ENCODE measurements at places on chromosomes 2 and 18.

DNA sequence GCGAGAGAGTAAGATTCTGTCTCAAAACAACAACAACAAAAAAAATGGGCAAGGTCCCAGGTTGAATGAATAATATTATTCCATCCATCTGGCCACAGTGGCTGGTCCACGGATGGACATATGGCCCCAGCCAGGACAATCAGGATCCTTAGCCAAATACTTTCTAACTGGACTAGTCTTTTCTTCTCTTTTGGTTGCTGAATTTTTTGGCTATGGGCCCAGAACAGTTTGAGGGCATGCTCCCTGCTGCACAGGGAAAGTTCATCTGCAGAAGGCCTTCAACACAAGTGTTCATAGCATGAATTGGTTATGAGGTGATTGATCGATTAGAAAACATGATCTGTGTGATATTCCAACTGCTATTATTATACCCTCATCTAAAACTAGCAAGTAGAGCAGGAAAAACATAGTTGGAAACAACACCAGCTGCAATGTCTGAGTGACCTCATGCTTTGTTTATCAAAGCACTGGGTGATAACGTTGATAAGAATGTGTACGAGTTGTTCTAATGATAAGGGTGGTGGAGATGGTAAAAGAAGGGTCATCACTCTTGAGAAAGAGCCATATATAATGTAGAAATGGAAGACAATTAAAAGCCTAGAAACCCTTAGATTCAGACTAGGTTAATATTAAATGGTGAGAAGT lies 47.8 kb upstream of the RNF103 start:
- H3K4me1 ChIP-seq, result no peaks in the 10 kb centered on the region
- no peaks in the 10 kb centered on the region for H3K36me3 ChIP-seq
- DNase-seq, result no peak
- no peaks in the 10 kb centered on the region for H3K27me3 ChIP-seq
- no peak overlapping the region for H3K4me3 ChIP-seq

GRCh38 chr2:233114421-233114861 lies 54.3 kb downstream of the INPP5D start:
- H3K27me3 ChIP-seq, result no peaks in the 10 kb centered on the region
- peak overlapping the region; percentile 51 for H3K4me3 ChIP-seq
- H3K36me3 ChIP-seq, result peaks cover 44% of the 10 kb centered on the region
- peak overlapping the region; percentile 95 for H3K27ac ChIP-seq
- peaks cover 72% of the 10 kb centered on the region for H3K4me1 ChIP-seq

- no peak overlapping the region for H3K4me3 ChIP-seq
- peaks cover 4% of the 10 kb centered on the region for H3K36me3 ChIP-seq
- H3K4me1 ChIP-seq, result no peaks in the 10 kb centered on the region
- no peak for DNase-seq
- no peaks in the 10 kb centered on the region for H3K27me3 ChIP-seq
These were observed 5.6 kb downstream of the FBXO36 start for GRCh38 chr2:229927817-229928321.

DNA sequence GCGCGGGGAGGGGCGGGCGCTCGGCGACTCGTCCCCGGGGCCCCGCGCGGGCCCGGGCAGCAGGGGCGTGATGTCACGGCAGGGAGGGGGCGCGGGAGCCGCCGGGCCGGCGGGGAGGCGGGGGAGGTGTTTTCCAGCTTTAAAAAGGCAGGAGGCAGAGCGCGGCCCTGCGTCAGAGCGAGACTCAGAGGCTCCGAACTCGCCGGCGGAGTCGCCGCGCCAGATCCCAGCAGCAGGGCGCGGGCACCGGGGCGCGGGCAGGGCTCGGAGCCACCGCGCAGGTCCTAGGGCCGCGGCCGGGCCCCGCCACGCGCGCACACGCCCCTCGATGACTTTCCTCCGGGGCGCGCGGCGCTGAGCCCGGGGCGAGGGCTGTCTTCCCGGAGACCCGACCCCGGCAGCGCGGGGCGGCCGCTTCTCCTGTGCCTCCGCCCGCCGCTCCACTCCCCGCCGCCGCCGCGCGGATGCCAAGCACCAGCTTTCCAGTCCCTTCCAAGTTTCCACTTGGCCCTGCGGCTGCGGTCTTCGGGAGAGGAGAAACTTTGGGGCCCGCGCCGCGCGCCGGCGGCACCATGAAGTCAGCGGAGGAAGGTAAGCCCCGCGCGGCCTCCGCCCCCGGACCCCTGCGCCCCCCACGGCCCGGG lies at the start of gene NFATC1:
Gene NFATC1 (plus strand): TSS at position 170 of the 644 bp plus-strand sequence. CDS start 295 bp downstream, at position 465.
- H3K27me3 ChIP-seq, result peaks cover 17% of the 10 kb centered on the region
- peak; percentile 64 for DNase-seq
- peaks cover 17% of the 10 kb centered on the region for H3K4me1 ChIP-seq

- peak; percentile 38 for DNase-seq
- peak overlapping the region; percentile 87 for H3K27ac ChIP-seq
- H3K27me3 ChIP-seq, result no peaks in the 10 kb centered on the region
- H3K36me3 ChIP-seq, result no peaks in the 10 kb centered on the region
- H3K4me3 ChIP-seq, result peak overlapping the region; percentile 71
These were observed 102.3 kb upstream of the SMAD7 start for GRCh38 chr18:49052891-49053644.

DNA sequence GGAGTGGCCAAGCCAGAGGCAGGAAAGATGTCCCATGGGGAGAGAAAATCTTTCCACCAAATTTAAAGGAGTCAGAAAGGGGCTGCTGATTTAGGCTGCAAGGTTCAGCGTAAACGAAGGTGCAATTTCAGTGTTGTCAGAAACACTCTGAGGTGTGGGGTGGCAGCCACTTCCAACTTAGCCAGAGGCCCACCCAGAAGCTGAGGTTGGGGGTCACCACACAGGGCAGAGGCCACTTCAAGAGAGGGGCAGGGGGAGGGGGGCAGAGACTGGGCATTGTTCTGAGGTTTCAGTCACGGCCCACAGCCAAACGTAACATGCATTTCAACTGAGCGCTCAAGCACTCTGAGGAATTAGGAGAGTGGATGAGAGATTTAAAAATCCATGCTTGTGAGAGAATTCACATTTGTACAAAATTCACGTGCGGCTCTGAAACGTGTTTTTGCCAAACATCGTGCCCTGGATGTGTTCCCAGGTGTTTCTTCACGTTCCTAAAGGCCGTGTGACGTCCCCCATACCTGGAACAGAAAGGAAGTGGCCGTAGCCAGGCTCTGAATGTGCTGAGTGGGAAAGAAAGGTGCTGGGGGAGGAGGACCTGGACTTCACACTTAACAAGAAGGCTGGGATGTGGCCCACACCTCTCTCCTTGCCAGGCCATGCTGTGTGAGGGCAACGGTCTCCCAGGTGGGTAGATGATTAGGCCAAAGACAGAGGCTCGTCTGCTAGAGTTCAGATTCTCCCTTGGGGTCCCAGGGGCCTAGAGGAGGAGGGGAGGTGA lies 19.5 kb upstream of the BOK start:
- H3K36me3 ChIP-seq, result no peaks in the 10 kb centered on the region
- H3K27me3 ChIP-seq, result peaks cover 44% of the 10 kb centered on the region
- no peaks in the 10 kb centered on the region for H3K4me1 ChIP-seq
- DNase-seq, result no peak
- H3K4me3 ChIP-seq, result no peak overlapping the region
- H3K27ac ChIP-seq, result no peak overlapping the region

DNA sequence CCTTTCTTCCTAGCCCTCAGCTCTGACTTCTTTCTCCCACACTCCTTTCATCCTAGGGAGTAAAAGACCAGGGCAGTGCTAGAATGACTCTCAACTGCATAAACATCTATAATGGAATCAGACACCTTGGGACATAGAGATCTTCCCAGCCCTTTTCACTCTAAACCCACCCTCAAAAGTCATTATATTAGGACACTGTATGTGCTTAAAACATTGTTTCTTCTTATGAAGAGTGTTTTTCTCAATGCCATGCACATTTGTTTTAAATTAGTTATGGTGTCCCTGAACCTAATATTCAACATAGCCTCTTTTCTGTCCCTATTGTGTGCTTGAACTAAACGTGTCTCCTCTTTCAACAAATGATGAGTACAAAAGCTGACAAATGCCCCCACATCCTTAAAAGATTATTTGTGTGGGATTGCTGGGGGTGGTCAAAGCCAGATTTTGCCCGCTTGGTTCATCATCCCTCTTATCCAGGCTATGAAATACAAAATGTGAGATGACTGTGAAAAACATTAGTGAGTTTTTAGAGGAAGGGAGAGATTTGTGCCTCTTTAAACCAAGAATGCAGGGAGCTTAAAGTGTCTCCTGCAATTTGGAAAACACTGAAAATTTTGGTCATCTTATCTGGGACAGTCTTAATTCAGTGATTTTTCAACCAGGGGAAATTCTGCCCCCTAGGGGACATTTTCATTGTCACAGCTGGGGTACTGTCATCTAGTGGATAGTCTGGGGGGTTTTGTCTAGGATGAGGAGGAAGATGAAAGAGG lies 29.0 kb downstream of the SERPINB5 start:
- H3K27ac ChIP-seq, result no peak overlapping the region
- peak; percentile 14 for DNase-seq
- H3K36me3 ChIP-seq, result no peaks in the 10 kb centered on the region
- no peaks in the 10 kb centered on the region for H3K4me1 ChIP-seq
- H3K27me3 ChIP-seq, result peaks cover 42% of the 10 kb centered on the region
